ENCODE measurements at places on chromosomes 3 and 15.

- DNase-seq: peak; percentile 5
Measured at GRCh38 chr3:194986208-194987043, 284.5 kb downstream of the XXYLT1 start.

DNA sequence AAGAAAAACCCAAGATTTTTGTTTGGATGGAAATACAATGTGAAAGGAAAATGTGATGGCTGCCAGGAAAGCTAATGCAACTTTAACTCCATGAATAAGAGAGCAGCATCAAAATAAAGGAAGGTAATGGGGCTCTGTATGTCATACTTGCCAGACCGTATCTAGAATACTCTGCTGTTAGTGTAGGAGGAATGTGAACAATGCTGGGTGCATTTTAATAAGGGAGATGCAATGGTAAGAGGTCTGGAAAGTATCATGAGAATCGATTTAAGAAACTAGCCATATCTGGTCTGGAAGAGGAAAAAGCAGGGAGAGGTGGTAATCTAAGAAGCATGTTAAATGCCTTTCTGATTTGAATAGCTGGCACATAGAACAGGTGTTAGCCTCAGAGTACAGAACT, 239.6 kb downstream of the GBE1 start:
- DNase-seq: no peak

GRCh38 chr15:87753539-87753938, 503.0 kb downstream of the NTRK3 start:
- DNase-seq: no peak

DNA sequence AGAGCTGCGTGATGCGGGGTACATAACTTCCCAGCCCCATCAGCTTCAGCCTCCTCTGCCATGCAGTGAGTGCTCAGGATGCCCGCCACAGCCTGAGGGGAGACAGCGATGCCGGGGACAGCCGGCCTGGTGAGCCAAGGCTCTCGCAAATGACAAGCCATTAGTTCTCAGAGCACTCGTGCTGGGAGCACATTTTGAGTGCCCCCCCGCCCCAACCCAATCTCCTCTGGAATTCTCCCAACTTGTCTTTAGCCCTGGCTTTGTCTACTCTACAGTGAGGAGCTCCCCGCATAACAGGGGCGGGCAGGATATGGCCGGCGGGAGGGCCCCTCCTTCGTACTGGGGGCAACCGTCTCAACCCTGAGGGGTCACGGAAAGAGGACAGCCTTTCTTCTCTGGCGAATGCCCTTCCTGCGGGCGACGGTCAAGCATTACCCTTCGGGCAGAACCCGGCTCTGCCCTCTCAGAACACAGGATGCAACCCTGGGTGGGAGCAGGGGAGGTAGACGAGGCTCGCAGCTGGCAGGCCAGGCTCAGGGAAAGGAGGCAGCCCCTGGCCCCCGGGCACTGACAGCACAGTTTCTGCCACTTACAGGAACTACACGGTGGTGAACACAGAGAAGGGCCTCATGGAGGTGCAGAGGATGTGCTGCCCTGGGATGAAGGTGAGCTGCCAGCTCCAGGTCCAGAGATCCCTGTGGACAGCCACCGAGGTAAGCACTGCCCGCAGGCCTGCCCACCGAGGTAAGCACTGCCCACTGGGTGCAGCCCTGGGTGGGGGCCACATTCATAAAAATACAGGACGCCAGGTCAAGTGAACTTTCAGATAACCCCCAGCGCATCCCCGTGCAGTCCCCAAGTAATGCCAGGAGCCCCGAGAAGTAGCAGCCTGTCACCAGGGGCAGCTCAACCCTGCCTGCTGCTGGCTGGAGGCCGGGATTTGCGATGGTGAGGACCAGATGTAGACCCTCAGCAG, 141.7 kb downstream of the LRRK1 start:
- no peak for DNase-seq

- no peak for DNase-seq
Measured at GRCh38 chr3:53570709-53571108, 76.3 kb downstream of the CACNA1D start.

DNA sequence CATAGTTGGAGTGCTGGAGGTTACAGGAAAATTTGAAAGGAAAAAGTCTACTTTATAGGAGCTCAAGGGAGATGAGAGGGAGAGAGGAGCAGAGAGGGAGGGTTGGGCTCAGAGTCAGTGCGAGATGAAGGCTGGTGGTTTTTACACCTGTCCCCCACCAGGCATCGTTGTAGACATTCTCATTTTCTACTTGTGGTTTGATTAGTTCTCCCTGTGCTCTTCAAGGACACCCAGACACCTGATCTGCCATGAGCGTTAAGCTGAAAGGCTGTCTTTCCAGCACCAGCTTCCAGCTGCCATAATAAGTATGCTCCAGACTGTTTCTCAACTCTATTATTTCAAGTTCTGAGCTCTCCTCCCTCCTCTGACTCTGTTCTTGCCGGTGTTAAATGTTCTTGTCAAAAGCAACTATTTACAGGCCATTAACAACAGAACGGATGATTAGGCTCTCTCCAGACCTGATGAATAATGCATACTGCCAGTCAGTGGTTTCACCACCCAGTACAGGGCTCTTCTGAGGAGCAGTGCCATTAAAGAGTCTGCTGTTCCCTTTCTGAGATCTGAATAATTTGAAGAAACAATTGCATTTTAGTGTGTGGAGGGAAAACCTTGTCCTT, 514.6 kb upstream of the MCTP2 start:
- DNase-seq: no peak

GRCh38 chr3:146217324-146217723, 33.6 kb downstream of the PLSCR4 start:
- no peak for DNase-seq

DNA sequence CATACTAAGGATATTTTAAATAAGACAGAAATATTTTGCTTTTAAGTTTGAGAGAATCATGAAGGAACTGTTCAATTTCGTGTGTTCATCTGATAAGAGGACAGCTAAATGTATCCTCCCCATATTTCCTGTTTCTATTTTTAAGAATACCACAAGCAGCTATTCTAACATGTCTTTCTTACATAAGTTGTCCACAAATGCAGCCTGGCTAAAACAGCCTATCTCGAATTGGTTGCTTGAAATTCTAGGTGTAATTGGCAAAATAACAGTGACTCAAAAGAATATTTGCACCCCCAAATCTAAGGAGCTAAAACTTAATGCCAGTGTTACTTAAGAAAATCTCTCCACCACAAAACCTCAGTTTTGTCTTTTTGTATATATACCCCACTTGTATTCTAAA, 35.0 kb downstream of the BTLA start:
- peak; percentile 50 for DNase-seq

DNA sequence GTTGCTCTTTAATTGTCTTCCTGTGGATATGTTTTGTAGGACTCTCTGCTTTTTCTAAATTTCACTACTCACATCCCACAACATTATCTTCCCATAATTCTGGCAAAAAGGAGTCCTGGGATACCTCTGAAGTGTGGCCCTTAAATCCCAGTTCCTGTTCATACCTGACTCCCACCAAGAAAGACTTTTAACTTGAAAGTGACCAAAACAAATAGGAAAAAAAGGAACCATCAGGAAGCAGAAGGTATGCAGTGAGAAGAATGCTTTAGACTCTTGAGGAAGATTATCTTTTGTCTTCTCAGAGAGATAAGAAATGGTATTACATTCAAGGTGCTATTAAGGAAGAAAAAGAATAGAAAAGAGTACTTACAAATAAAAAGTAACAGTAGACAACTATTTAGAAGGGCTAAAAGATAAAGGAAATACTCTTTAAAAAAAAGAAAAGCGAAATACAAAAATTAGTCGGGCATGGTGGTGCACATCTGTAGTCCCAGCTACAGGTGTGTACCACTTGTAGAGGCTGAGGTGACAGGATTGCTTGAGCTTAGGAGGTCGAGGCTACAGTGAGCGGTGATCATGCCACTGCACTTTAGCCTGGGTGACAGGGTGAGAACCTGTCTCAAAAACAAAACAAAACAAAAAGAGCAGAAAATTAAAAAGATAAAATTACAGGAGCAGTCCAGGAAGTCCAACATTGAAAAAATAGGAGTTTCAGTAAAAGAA, 46.8 kb downstream of the PXK start:
- no peak for DNase-seq

DNA sequence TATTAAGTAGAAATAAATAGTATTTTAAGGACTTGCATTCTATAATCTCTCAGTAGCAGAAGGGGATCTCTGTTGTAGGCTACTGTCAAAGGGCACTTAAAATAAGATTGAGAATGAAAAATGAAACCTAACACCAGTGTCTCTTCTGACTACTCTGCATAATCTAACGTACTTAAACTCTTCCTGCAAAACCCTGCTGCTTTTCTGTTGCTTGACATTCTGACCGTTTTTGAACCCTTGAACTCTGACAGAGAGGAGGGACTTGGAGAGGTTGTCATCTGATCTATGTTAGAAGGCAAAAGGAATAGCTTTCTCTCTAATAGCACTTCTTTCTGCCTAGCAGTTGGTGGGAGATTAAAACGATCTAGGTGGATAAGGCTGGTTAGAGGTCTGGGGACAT, 204.6 kb downstream of the ZIC1 start:
- no peak for DNase-seq

DNA sequence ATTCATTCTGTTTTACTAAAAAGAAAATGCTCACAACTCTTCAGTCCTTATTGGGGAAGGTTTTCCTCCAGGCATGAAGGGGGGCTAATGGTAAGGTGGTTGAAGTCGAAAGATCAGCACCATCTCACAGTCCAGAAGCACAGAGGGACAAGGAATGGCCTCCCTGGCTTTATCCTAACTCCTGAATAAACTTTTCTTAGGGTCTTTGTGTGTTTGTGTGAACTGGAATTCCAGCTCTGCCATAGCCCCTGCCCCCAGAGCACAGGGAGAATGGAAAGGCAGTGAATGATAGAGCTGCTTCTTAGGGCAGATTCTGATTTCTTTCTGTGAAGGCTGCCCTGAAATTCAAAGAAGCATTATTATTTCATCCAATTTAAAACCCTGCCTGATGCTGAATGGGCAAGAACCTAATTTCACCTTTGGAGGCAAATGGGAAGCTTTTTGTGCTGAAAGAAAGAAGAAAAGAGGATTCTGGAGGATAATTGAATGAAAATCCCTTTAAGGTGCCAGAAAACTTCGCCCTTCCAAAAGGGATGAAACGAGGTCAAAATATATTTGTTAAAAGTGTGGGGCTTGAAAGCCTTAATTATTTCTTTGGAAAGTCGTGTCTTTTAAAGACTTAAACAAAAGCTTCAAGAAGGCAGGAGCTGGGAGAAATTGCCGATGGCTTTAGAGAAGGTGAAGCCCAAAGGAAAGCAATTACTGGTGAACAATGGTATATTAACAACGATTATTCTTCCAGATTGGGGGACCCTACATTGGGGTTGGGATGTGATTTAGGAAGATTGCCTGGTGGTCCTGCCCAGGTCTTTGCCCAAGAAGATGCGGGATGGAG, 259.9 kb upstream of the RGMA start:
- DNase-seq: no peak

DNA sequence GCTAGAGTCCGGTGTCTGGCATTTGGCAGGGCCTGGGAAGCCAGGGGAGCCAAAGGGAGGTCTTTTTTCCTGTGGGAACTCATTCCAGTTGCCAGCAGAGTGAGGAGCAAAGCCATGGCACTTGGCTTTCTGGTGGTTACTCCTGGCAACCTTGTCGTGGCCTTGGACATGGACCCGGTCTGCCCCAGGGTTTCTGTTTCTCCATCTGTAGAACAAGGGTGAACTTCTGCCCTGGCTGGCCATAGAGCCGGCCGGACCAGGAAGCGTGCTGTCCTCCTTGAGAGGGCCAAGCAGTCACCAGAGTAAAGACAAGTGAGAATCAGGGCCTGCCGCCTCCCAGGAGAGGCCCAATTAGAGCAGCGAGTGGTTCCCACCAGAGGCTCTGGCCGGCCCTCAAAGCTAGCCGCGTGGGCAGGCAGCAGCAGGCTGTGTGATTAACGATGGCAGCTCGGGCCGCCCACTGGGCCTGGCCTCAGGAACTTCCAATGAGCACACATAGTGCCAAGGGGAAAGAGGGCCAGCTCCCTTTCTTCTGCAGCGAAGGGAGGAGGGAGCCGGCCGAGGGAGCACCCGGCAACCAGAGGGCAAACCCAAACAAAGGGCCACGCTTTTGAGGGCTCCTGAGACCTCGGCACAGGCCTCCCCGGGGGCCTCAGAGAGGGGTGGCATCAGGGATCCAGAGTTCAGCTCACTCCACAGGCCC, 29.1 kb upstream of the ELP6 start:
- DNase-seq: no peak

- no peak for DNase-seq
Measured at GRCh38 chr3:134880431-134880830, 85.4 kb downstream of the EPHB1 start.

GRCh38 chr3:140630866-140631265, 47.0 kb upstream of the TRIM42 start:
- no peak for DNase-seq

DNA sequence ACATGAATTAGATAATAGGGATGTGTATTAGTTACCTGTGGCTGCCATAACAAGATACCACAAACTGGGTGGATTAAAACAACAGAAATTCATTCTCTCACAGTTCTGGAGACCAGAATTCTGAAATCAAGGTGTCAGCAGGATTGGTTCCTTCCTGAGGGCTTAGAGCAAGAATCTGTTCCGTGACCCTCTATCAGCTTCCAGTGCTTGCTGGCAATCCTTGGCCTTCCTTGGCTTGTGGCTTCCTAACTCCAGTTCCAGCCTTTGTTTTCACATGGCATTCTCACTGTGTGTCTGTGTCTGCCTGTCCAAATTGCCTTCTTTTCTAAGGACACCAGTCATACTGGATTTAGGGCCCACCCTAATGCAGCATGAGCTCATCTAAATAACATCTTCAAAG, 94.4 kb upstream of the NR2E3 start:
- no peak for DNase-seq

DNA sequence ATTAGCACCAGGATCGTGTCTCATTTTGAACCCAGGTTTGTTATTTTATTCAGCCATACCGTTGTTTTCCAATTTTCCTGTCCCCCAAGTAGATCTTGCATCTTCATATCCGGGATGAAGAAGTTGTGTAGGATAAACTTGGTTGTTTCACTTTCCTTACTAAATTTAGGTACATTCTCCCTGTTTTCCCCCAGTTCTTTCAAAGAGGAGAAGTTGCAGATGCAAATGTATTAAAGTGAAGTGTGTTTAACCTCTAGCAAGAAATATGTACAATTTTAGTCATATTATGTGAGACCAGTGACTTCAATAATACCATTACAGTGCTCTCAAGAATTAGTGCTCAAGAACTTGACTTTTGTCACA, 1.3 kb downstream of the ATXN7 start:
- DNase-seq: no peak

GRCh38 chr15:69075440-69075839, 60.9 kb downstream of the NOX5 start:
- no peak for DNase-seq

Data from activated CD4-positive, alpha-beta T cell treated with anti-CD3 and anti-CD28 coated beads, Interleukin-2, amount 50 U/mL, for 16 hours (primary cell).